ENCODE measurements at places on chromosomes 4 and X. TPM values are rescaled to one million over a fixed set of nuclear protein-coding genes. Genes with fewer than 3 reads are reported as not detected.
A peak's percentile ranks its signal among the peaks of the same experiment; 100 is the strongest.

Gene HSFX2
- not detected for total RNA-seq

Gene TRMT2B
- total RNA-seq = 12.9 TPM

- DNase-seq = no peak
Observed at GRCh38 chr4:40736910-40737309, 12.8 kb upstream of the NSUN7 start.

DNA sequence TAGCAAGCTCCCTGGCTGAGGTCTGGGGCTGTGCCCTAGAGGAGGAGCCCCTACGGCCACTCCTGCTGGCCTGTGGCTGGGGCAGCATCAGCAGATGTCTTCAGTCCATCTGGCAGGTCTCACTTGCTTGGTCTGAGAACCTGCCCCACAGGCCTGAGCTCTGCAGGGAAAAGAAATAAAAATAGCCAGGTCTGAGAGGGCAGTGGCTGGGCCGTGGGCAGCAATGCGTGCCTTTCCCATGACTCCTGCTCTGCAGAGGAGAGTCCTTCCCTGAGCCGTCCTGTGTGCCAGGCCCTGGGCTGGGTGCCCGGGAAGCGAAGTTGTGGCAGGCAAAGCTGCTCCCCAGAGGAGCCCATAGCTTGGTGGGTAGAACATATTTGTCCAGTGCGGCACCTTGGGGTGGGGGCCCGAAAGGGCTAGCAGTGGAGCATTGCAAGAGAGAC, 11.3 kb upstream of the KIAA0232 start:
- DNase-seq = peak; percentile 71

GRCh38 chr4:168893807-168894206, 116.2 kb downstream of the CBR4 start:
- no peak for DNase-seq

GRCh38 chrX:45026036-45026435, 153.0 kb downstream of the KDM6A start:
- no peak for DNase-seq

- no peak for DNase-seq
Observed at GRCh38 chr4:175376287-175376977, 435.6 kb downstream of the GPM6A start.

- no peak for DNase-seq
Observed at GRCh38 chr4:17090063-17090462, 191.6 kb upstream of the LDB2 start.

- DNase-seq = no peak
Observed at GRCh38 chrX:136203951-136204350, 47.2 kb downstream of the MAP7D3 start.

GRCh38 chrX:24343719-24344118, 16.7 kb upstream of the SUPT20HL1 start:
- DNase-seq = no peak

- DNase-seq = peak; percentile 73
Observed at GRCh38 chr4:829761-830600, 4.1 kb upstream of the CPLX1 start.

GRCh38 chr4:111961809-111962208, 183.4 kb upstream of the FAM241A start:
- no peak for DNase-seq

DNA sequence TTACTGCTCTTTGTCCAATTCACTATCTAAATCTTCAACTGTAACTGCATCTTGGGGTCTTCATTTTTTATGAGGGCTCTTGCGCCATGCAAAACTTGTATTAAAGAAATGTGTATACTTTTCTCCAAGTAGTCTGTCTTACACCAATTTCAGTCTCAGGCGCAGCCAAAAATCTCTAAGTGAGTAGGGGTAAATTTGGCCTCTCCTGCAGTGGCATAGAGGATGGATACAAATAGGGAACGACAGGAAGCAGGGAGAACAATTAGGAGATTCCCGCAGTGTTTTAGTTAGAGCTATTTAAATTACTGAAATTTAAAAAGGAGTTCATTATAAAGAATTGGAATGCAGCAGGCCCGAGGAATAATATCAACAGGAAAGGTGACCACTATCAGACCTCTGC, 30.2 kb downstream of the DMP1 start:
- no peak for DNase-seq

GRCh38 chrX:10945498-10945897, 165.6 kb upstream of the HCCS start:
- DNase-seq = no peak

- no peak for DNase-seq
Observed at GRCh38 chrX:123336666-123337065, 152.6 kb downstream of the GRIA3 start.

DNA sequence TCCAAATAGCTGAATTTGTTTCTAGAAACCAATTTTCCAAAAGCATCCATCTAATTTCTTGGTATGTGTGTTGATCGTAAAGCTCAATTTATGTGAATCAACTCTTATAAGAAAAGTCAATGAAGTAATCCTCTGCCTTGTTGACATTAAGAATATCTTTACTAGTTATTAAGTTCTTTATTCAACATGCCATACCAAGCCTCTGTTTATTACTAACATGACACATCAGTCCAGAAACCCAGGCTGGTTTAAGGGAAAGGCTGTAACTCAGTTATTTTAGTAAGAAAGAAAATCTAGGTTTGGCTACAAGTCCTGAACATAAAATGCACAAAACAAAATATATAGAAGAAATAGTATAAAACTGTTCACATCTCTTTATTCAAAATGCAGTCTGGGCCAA, 48.0 kb downstream of the KLHL34 start:
- DNase-seq = no peak

Gene MID1
- total RNA-seq = 36.5 TPM

Gene TCEAL8
- 41.1 TPM for total RNA-seq

Gene FGFBP2
- 1.8 TPM for total RNA-seq

- DNase-seq = no peak
Observed at GRCh38 chr4:13821522-13821921, 194.0 kb upstream of the BOD1L1 start.

- no peak for DNase-seq
Observed at GRCh38 chrX:17931855-17932254, 70.8 kb upstream of the RAI2 start.

DNA sequence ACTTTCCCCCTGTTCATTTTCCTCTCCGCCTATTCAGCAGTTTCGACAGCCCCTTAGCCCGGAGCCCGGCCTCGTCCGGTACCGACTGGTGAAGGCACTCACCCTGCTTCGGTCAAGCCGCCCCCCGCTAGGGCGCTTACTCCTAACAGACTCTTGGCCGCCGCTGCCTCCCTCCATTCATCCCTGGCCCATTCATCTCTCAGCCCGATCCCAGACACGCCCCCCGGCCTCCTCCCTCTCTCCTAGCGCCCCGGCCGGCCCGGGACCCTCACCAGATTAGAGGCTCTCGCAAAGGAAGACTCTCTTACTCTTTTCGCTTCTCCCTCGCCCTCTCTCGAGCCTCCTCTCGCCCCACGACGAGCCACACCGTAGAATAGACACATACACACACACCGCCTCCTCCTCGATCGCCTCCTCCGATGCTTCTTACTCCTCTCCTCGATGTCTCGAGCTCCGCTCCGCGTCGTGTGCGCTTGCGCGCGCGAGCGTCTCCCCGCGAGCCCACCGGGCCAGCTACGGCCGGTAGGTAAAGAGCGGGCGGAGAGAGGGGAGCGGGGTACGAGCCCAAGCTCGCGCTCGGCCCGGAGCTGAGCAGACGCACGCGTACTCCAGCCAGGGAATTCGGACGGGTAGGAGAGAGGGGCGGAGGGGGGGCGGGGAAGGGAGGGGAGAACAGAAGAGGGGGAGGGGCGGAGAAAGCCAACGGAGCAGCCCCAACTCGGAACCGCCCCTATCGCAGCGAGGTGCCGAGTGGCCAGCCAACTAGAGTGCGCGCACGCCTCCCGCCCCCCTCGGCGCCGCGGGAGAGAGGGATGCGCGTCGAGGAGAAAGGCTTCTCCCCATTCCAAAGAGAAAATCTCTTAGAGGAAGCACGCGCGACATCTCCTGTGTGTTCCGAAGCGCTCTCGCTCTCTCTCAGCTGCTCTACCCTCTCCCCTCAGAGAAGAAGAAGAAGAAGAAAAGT, at the start of gene WNK3:
Gene WNK3 (minus strand): TSS at position 633 of the 964 bp plus-strand sequence.
- DNase-seq = peak; percentile 90

- DNase-seq = no peak
Observed at GRCh38 chr4:41573502-41574001, 35.6 kb downstream of the LIMCH1 start.

DNA sequence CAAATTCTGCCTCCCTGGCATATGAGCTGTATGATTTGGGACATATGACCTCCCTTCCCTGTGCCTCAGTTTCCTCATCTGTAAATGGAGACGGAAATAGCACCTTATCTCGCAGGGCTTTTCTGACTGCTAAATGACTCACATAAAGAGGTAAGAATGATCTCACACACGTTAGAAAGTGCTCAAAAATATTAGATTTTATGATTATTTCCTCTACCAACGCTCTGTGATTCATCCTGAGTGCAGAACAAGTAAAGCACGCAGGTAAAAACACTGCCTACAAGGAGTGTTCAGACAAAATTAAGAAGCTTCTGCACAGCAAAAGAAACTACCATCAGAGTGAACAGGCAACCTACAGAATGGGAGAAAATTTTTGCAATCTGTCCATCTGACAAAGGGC, 21.1 kb downstream of the ACSL1 start:
- no peak for DNase-seq

Gene GLRB
- 3.9 TPM for total RNA-seq

GRCh38 chr4:47349326-47349725, 114.2 kb downstream of the COMMD8 start:
- DNase-seq = no peak

Gene PRKX
- total RNA-seq = 12.4 TPM

Gene TRIM60
- not detected for total RNA-seq

DNA sequence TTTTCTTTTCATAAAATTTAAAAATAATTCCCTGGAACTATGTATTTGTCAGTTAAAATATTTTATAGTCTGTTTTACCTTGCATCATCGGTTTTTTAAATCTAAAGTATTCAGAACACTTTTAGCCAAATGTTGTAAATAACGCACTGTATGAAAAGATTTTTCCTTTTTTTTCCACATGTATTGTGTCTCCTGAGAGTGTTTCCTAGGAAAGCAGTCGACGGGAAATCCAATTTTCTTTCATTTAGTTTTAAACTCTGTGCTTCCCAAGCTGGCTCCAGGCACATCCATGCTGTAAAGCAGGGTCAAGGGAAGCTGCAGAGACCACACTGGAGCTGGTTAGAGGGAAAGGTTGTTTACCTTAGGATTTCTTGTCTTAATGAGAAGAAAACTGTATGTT, 1724.3 kb upstream of the TENM3 start:
- DNase-seq = no peak

DNA sequence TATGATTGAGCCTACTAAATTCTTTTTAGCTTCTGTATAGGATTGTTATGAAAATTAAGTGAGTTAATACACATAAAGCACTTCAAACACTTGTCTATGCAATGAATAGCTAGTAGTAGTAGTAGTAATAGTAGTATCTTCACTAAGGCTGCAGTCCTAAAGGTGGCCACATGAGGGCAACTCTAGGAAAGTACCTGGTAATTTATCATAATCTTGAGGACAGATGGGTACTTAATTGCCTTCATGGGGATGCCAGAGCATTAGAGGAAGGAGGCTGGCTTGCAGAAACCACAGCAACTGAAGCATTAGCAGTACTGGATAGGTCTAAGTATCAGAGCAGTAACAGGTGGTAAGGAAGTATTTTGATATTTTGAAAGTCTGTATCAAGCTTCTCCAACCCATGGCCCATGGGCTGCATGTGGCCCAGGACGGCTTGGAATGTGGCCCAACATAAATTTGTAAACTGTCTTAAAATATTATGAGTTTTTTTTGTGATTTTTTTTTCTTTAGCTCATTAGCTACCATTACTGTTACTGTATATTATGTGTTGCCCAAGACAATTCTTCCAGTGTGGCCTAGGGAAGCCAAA, 17.3 kb downstream of the NIPAL1 start:
- DNase-seq = no peak

DNA sequence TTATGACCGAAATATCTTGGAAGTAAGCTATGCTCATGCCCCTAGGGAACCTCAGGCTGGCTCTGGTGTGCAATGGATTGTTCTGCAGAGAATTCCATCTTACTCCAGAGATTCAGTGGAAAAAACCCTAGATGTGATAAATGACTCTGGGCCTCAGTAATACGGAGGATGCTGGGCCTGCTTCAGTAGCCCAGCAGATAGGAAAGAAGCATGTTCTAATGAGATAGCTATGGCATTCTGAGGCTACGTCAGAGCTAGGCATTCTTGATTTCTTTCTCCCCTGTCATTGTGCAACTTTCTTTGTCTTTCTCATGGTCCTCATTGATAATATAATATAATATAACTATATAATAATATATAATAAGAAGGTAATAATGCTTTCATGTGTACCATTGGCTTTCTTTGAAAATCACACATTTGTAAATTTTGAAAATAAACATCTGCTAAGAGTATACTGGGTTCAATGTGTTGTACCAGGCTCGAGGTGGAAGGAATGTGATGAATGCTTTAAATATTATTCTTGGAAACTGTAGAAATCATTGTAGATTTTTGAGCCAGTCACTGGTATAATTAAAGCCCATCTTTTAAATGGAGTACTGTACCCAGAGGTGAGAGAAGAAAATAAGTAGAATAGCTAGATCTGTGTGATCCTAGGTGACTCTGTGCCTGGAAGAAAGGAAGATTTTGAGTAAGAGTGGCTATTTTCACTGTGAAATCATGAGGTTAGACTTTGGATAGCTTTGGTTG, 152.0 kb downstream of the IL15 start:
- no peak for DNase-seq

- DNase-seq = no peak
Observed at GRCh38 chr4:22987870-22988269, 295.1 kb downstream of the GBA3 start.

Gene TMPRSS11F
- total RNA-seq = not detected

Gene PF4V1
- not detected for total RNA-seq

- no peak for DNase-seq
Observed at GRCh38 chr4:24564488-24564887, 19.9 kb downstream of the DHX15 start.

GRCh38 chr4:145014365-145014764, 83.6 kb downstream of the ANAPC10 start:
- no peak for DNase-seq

DNA sequence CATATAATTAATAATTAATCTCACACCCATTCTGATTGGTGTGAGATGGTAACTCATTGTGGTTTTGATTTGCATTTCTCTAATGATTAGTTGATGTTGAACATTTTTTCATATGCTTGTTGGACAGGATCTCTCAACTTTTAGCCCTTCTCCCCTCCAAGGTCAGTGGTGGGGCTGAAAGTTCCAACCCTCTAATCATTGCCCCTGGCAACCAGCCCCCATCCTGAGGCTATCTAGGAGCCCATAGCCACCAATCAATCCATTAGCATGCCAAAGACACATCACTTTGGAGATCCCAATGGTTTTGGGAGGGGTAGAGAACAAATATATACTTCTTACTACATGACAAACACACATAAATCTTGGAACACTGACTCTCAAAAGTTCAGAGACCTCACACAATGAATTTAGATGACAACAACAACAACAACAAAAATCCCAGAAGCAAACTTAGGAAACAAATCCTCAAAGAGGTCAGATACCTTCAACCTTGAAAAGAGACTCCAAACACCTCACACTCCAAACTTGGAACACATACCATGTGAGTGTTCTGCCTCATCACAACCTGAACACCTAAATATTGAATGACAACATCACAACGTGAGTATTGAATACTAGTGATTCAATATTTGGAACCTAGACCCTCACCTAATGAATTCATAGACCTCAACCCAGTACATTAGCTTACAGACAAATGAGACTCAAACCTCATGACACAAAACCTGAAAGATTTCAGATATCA, 19.0 kb upstream of the PAGE4 start:
- DNase-seq = no peak

Gene EVC
- 31.7 TPM for total RNA-seq

- no peak for DNase-seq
Observed at GRCh38 chr4:102403116-102403515, 57.8 kb upstream of the SLC39A8 start.

GRCh38 chrX:25290132-25290531, 274.4 kb upstream of the ARX start:
- no peak for DNase-seq

Measured in posterior vena cava (tissue), 2 donors.